ENCODE measurements at places on chromosomes 11 and 22. TPM values are rescaled to one million over a fixed set of nuclear protein-coding genes. Genes with fewer than 3 reads are reported as not detected.

KRTAP5-9 gene
- not detected for total RNA-seq

CBLIF gene
- total RNA-seq = not detected

TSGA10IP gene
- total RNA-seq = not detected

APOL5 gene
- total RNA-seq = not detected

UPK3A gene
- total RNA-seq = not detected

OR8G5 gene
- not detected for total RNA-seq

CABP7 gene
- 1.9 TPM for total RNA-seq

SMTNL1 gene
- not detected for total RNA-seq

IGLL5 gene
- total RNA-seq = not detected

CHADL gene
- total RNA-seq = 3.4 TPM

ROBO4 gene
- total RNA-seq = 3.1 TPM

YAP1 gene
- 16.0 TPM for total RNA-seq

PRR33 gene
- not detected for total RNA-seq

CABP4 gene
- total RNA-seq = not detected

PICALM gene
- total RNA-seq = 732 TPM

ACAD8 gene
- total RNA-seq = 50.7 TPM

FOLR2 gene
- total RNA-seq = 4.1 TPM

CD248 gene
- 1.3 TPM for total RNA-seq

KRTAP5-10 gene
- total RNA-seq = not detected

SYCE3 gene
- not detected for total RNA-seq

SSTR3 gene
- total RNA-seq = 0.31 TPM

CRACR2B gene
- total RNA-seq = 0.63 TPM

SNX32 gene
- total RNA-seq = 20.7 TPM

DNAJC4 gene
- total RNA-seq = 7.2 TPM

BAIAP2L2 gene
- 0.31 TPM for total RNA-seq

Data from parietal lobe (tissue), 2 donors.